Hematopoietic multipotent progenitor cell treated with erythropoietin and hydrocortisone succinate and interleukin-3 and kit ligand, for 17 days (in vitro differentiated cells): ENCODE measurements at places on chromosomes 5 and 9.
A peak's percentile ranks its signal among the peaks of the same experiment; 100 is the strongest.

DNA sequence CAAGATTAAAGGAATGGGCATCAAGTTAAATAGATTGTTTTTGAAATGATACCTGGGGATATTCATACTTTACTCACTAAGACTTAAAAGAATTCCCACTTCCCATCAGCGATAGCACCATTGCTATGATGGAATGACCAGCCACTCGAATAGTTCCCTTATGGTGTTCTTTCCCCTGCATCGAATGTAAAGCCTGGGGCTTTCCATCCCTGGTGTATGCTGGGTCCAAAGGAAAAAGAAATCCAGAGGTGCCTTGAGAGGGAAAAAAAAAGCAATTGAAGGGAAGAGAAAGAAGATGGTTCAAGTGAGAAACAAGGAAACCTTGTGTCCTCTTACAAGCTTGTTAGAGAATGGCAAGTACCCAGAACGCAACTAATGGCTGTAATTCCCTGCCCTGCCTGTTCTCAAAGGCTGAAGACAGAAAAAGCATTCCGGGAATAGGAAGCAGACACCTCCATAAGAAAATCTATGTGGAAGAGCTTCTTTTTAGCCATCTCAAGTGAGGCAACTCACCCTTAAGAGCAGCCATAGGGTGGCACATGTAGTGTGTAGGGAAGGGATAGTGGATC lies 351.1 kb upstream of the DAB2 start:
- no peak for DNase-seq

- no peak for DNase-seq
These were observed 189.9 kb downstream of the BNC2 start for GRCh38 chr9:16680541-16680940.

- no peak for DNase-seq
These were observed 206.9 kb downstream of the PTTG1 start for GRCh38 chr5:160628619-160628968.

DNA sequence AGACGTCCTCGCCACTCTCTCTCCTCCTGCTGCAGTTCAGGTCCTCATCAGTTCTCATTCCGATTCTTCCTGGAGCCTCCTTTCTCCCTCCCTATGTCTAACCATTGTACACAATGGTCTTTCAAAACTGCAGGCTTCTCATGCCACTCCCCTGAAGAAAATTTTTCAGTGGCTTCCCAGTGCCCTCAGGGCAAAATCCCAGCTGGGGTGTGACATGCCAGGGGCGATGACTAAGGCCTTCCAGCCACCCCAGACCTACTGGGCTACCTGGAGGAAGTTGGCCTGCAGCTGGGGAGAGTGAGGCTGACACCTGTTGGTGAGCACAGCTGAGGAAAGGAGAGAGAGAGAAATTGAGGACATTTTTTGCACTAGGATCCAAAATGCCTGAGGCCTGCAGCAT lies 65.2 kb downstream of the SREK1 start:
- peak; percentile 17 for DNase-seq

- peak; percentile 41 for DNase-seq
These were observed 31.2 kb downstream of the DEPDC1B start for GRCh38 chr5:60668686-60669304.

DNA sequence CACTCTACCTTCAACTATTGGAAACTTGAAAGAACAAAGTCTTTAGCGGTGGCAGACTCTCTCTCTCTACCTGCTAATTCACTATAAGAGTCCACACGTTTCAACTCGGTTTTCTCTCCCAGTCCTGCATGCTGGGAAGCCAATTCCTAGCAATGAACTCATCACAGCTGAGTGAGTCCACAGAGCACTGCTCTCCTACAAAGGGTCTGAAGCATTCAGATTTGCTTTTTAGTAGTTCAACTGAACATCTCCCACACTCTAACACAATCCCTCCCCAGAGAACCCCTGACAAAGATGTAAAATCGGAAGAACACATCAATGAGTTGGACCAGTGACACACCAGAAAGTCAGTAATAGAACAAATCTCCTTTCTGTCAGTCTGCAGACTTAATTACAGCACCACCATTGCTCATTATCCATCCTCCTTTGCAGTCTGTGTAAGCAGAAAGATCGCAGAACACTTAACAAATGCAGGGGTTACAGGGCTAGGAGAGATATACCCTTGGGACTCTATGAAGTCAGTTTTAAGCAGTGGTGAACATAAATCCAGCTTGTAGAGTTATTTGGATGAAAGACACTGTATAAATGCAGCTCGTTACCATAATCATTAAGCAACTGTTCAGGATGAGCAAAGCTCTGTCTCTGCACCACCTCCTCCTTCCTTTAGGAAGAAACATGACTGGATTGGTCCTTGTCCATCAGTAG lies 353.4 kb upstream of the GRIA1 start:
- no peak for DNase-seq

GRCh38 chr5:14742498-14742897 lies 78.0 kb downstream of the OTULIN start:
- DNase-seq = no peak

DNA sequence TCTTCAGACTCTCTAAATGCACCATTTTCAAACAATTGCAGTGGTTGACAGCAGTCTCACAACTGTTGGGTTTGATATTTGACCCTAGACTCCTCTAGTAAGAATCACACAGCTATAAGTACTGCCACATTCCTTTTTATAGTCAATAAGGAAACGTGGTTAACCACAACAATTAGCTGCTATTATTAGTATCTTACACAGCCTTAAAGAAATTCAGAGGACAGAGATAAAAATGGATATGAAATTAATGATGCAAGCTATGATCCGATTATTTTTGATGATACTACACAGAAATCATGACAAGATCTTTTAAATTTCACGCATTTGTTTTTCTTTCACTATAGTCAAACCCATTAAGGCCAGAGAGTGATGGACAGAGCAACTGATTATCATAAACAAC lies 288.6 kb upstream of the C9orf72 start:
- no peak for DNase-seq

DNA sequence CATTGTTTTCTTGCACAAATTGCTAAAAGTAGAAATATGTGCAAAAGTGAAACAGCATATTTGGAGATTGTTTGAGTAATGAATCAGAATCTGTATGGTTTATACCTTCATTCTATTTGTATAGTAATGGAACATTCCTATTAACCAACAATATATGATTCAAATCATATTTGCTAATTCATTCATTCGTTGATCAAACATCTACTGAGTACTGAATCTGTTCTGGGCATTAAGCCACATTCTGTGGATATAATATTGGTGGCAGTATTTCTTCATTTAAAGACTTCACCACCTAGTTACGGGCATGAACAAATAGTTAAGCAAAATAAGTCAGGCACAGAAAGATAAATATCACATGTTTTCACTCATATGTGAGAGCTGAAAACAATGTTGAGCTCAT lies 385.7 kb downstream of the MTRR start:
- no peak for DNase-seq

- no peak for DNase-seq
These were observed 19.5 kb upstream of the TMEM174 start for GRCh38 chr5:73153513-73153912.

DNA sequence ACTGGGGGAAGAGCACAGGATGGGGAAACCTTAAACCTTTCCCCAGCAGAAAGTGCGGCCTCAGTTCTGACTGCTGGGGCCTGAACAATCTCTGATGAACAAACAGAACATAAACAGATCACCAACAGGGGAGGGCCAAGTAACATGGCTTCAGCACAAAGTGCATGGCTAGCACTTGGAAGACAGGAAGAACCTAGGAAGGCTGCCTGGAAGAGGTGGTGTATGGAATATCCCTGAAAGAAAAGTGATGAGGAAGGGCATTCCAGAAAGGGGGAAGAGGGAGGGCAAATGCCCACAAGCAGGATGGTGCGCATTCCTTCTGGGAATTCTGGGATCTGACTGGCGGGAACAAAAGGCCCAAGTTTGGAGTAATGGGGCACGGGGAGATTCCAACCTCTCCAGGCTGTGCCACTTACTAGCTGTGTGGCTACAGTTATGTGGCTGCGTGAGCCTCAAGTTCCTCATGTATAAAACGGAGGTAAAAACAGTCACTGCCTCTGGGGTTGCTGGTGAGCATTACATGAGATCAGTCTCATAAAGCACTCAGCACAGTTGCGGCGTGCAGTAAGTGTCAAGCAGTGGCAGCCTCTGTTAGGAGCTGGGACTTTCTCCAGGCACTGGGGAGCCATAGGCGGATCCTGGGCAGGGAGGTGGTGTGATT lies 1.6 kb downstream of the PDGFRB start:
- no peak for DNase-seq

DNA sequence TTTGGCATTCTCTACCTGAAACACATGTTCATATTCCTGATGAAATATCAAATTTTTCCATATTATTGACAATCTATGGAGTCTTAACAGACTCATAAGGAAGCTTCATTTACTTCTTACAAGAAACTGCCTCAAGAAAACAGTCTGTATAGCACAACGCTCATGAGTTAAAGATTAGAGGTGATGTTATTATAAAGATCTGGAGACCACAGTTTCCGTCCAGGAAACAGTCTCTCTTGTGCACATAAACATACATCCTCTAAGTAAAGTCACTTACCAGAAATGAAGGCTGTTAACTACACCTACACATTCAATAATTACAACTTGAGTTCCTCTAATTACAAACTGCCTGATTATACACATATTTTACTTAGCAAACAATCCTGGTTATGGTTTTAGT lies 86.9 kb downstream of the RAPGEF6 start:
- no peak for DNase-seq

GRCh38 chr9:14515571-14516198 lies 177.5 kb downstream of the ZDHHC21 start:
- DNase-seq = no peak

GRCh38 chr9:120946259-120946658 lies 19.7 kb upstream of the TRAF1 start:
- DNase-seq = no peak

GRCh38 chr9:130539420-130540223 lies 39.8 kb upstream of the FUBP3 start:
- DNase-seq = peak; percentile 48

DNA sequence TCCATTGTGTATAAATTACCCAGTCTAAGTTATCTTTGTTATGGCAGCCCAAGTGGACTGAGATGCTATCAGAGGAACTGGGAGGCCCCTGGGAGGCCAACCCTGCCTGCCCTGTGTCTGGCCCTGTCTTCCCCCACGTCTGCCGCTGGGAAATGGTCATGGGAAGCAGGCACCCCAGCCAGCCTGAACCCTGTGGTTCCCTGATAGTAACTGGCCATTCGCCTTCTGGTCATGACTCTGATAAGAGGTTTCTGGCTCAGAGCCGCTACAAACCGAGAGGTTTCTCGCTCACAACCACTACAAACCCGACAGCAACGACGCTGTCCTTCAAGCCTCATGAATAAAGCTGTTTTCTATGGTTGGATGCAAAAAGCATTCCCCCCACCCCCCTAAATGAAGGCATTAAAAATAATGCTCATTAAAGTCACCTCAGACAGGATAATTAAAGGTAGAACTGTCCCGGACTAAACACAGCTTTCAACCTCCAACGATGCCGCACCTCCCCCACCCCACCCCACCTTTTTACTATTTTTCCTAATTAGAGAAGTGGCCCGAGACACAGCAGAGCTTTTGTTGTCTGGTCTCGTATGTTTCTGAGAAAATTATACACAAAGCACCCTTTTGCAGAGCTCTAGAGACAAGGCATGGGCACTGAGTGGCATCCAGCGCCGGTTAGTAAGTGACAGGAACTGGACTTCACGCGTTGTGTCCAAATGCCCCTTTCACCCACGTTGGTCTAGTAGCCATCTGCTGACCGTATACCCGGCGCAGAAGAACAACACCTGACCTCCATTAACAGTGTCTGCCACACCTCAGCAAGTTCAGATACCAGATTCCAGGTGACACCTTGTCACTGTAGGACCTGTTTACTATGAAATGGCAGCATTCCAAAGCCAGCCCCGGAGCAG lies 140.8 kb downstream of the COL23A1 start:
- DNase-seq = peak; percentile 53

- no peak for DNase-seq
These were observed 49.8 kb downstream of the PIK3R1 start for GRCh38 chr5:68265347-68265746.

- no peak for DNase-seq
These were observed 31.3 kb downstream of the IPPK start for GRCh38 chr9:92638621-92639101.

DNA sequence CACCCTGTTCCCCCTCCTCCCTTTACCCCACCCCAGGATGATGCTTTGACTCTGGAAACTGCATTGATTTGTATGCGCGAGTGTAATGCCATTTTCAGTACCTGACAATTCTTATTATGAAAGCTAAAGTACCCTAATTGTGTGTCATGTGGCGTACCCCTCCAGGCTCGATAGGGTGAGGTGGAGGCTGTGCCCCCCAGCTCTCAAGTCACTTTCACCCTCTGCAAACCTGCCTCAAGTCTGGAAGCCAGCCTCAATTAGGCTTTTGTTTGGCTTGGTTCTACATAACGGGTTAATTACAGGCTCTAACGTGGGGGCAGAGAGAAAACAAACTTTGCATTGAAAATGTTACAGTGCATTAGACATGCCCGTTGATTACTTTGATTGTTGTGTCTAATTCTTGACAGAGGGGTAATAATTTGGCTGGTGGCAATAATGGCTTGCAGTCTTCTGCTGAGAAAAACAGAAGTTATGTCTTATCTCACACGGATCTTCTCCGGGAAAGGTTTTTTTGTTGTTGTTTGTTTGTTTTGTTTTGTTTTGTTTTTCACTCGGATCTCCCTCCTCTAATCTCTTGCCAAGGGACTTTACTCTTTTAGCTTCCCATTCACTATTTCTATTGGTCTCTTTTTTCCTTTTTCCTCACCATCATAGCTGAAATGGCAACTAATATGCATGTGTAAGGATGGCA lies 12.6 kb downstream of the ISL1 start:
- no peak for DNase-seq

GRCh38 chr5:119393746-119394145 lies 37.9 kb downstream of the TNFAIP8 start:
- no peak for DNase-seq

DNA sequence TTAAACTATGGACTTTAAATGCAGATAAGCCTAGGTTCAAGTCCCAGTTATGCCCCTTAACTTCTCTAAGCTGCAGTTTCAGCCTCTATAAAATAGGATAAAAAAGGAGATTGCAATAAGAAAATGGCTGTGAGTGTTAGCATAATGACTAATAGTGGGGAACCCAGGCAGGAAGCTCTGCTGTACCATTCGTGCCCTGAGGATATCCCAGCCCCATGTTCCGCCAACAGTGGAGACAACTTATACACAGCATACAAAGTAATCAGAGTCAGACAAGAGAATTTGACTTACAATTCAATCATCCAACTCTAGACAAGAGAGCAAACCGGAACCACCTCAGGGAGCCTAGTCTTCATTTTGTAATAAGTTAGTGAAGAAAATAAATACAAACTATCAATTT lies 141.5 kb upstream of the FSTL4 start:
- DNase-seq = no peak

GRCh38 chr9:4661611-4662010 lies 483 bp upstream of the PLPP6 start:
- DNase-seq = no peak

- DNase-seq = no peak
These were observed 245.2 kb upstream of the TARS1 start for GRCh38 chr5:33195431-33196165.

DNA sequence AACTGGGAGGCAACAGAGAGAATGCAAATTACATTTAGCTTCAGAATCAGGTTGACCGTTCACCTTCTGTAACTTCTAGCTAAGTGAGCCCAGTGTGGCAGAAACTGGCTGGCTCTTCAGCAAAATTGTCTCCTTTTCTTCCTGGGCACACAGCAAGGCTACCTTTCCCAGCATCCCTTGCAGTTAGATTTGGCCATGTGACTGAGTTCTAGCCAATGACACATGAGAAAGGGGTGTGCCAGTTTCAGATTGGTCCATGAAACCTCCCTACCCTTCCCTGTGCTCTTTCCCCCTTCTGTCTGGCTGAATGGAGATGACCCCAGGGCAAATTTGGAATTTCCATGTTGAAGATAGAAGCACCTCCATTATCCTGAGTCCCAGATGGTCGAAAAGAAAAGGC lies 72.5 kb upstream of the SMIM23 start:
- no peak for DNase-seq
